Thymus (tissue), 14 donors: ENCODE measurements at places on chromosomes 4 and X.

DNA sequence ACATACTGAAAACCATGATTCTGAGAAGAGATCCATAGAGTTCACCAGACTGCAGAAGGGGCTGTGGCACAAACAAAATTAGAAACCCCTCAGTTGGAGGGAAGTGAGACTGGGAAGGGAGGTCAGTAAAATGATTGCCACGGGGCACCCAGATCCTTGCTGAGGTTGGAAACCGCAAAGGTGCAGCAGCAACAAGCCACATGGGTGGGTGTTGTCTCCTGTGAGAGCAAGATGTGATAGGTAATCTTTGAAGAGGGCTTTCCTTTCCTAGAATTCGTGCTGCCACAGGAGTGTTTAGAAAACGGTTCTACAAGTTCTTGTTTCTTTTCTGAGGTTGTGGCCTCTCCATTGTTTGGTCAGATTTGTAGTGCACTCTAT lies 85.5 kb downstream of the NFKB1 start:
- H3K36me3 ChIP-seq, result peaks cover 4% of the 10 kb centered on the region
- DNase-seq, result no peak
- no peak overlapping the region for H3K4me3 ChIP-seq

GRCh38 chr4:108213308-108213707 lies 44.6 kb upstream of the LEF1 start:
- no peak overlapping the region for H3K27ac ChIP-seq
- DNase-seq, result peak; percentile 20
- H3K4me3 ChIP-seq, result no peak overlapping the region
- H3K27me3 ChIP-seq, result no peaks in the 10 kb centered on the region

DNA sequence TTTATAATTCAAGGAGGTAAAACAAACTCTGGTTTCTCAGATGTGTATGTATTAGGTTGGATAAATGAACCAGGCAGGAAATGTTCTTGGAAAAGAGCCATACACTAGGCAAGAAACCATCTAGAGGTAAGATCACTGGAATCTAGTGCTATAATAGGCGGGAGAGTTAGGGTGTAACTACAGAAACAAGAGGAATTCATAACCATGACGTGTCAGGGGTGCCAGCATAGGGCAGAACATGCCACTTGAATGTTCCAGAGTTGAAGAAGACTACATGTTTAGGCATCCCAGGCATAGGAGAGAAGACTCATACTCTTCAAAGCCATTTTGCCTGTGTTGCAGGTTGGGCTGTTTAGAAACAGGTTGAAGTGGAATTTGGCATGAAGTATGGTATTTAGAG lies 198.7 kb downstream of the CCNG2 start:
- DNase-seq, result no peak
- no peak overlapping the region for H3K4me3 ChIP-seq
- H3K4me1 ChIP-seq, result peaks cover 17% of the 10 kb centered on the region
- H3K36me3 ChIP-seq, result no peaks in the 10 kb centered on the region
- H3K27ac ChIP-seq, result no peak overlapping the region

GRCh38 chrX:23578079-23578478 lies 89.2 kb upstream of the PRDX4 start:
- no peak overlapping the region for H3K27ac ChIP-seq
- H3K27me3 ChIP-seq, result no peaks in the 10 kb centered on the region

DNA sequence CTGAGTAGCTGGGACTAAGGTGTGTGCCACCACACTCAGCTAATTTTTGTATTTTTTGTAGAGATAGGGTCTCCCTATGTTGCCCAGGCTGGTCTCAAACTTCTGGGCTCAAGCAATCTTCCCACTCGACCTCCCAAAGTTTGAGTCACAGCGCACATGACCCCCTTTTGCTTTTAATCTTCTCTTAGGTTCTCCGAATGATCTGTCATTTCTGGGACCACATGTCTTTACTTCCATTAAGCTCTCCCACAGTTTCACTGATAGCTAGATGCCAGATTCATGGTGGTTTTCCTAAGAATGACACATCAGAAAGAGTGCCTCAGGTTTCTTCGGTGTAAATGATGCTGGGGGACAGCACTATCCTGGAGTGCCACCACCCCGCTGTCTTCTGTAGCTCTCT lies 17.9 kb downstream of the PRKX start:
- no peak overlapping the region for H3K4me3 ChIP-seq
- H3K27me3 ChIP-seq, result no peaks in the 10 kb centered on the region
- H3K4me1 ChIP-seq, result peaks cover 25% of the 10 kb centered on the region
- no peaks in the 10 kb centered on the region for H3K36me3 ChIP-seq
- no peak overlapping the region for H3K27ac ChIP-seq
